Dorsolateral prefrontal cortex (tissue), 122 donors: ENCODE measurements at places on chromosomes 3 and 15.

GRCh38 chr3:71685686-71686085 lies 39.5 kb downstream of the EIF4E3 start:
- no peak for DNase-seq

GRCh38 chr3:10816863-10817253 lies 830 bp downstream of the SLC6A11 start:
- DNase-seq: no peak

- DNase-seq: no peak
These were observed 44.0 kb downstream of the FMN1 start for GRCh38 chr15:33150431-33150941.

DNA sequence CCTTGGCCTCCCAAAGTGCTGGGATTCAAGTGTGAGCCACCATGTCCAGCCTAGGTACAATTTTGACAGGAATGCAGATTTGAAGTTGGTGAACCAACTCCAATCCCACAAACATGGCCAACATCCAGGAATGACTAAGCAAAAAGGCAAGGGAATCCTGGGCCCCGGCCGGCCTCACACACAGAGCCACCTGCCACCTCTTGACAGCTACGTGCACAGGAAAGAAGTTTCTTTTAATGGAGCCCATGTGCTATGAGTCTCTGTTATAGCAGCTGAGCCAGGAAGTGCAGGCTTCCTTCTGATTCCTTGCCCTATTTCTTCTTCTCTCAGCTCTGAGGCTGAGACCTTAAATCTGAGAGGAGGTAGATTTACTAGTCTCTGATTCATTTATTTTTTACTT lies 8.8 kb downstream of the TMEM40 start:
- DNase-seq: no peak

DNA sequence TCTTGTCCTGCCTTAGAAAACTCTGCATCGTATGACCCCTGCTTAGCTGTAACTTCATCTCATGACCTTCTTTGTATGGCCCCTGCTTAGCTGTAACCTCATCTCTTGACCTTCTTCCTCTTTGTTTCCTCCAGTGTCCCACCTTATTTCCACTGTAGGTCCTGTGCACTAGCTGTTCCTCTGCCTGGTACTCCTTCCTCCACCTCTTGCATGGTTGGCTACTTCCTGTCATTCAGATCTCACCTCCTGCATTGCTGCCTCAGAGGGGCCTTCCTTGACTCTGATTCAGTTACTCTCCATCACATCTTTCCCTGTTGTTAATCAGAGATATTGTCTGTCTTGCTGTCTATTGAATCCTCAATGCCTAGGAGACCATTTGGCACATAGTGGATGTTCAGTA lies 63.2 kb downstream of the PDE8A start:
- DNase-seq: no peak

DNA sequence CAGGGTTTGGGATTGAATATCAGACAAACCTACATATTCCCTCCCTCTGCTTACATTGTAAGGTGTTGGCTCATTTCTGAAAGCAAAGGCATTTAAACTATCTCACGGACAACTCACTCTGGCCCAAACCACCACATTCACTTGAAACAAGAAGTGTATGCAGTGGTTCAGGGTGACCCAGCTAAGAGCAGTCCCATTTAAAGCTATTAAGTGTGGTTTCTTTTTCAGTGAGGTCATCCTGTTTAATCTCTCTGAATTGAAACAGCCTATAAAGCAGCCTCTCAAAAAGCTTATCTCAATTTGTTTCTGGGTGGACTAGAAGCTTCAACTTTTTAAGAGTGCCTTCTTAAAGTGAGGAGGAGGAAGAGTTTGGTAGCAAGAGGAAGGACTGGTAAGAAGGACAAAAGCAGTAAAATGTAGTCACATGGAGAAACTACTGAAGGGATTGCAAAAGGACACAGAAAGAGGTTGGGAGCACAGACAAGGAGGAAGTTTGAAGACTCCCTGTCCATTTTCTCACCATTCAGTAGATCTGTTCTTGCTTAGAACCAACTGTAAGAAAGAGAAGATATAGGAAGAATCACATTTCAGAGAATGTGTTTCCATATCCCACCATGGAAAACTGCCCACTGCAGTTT lies 151.6 kb downstream of the TMCO5A start:
- no peak for DNase-seq

DNA sequence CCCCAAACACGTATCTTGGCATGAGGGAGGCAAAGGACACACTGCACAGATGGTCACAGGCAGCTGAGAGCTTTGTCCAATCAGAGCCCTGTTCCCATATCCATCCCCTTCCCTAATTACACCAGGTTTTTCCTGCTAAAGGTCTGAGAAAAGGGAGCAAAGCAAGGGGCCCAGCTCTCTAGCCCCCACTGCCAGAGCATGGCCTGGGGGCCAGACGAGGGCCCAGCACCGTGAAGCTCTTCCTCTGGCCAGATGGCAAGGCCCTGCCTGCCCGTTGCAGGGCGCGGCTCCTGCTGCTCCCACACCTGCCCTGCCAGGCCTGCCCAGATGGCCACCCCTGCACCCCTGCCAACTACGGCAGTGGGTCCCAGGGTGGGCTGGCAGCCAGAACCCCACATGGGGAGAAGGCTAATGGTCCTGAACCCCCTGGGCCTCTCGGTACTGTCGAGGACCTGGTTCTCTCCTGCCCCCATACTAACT lies 3.2 kb downstream of the SHF start:
- DNase-seq: no peak

- DNase-seq: no peak
These were observed 60.1 kb downstream of the ADAMTS9 start for GRCh38 chr3:64627471-64628321.

- DNase-seq: no peak
These were observed 67.6 kb upstream of the GCNT3 start for GRCh38 chr15:59543721-59544547.

DNA sequence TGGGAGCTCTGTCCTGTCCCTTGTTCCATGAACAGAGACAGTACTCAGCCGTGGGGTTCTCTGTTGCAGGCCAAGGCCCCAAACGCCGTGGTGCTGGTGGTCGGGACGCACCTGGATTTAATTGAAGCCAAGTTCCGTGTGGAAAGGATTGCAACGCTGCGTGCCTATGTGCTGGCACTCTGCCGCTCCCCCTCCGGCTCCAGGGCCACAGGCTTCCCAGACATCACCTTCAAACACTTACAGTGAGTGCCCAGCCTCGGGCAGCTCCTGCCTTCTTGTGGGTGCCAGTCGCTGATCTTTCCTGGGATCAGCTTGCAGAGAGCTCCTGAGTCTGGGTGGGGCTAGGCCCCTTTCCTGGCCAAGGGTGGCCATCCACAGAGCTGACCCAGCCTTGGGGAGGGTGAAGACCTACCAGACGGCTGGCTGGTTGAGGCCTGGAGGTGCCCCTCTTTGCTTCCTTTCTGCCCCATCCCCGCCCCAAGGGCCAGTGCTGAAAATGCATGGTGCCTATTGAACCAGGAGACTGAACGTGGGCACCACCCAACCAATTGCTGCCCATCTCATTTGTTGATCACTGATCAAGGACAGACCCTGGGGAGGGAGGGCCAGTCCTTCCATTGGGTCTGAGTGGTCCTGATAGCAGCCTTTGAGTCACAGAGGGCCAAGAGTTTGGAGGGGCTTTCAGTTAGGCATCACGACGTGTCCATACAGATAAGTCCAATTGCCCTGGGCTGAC lies 106.9 kb downstream of the LRRK1 start:
- peak; percentile 6 for DNase-seq

GRCh38 chr15:96076350-96076749 lies 254.2 kb upstream of the NR2F2 start:
- no peak for DNase-seq

DNA sequence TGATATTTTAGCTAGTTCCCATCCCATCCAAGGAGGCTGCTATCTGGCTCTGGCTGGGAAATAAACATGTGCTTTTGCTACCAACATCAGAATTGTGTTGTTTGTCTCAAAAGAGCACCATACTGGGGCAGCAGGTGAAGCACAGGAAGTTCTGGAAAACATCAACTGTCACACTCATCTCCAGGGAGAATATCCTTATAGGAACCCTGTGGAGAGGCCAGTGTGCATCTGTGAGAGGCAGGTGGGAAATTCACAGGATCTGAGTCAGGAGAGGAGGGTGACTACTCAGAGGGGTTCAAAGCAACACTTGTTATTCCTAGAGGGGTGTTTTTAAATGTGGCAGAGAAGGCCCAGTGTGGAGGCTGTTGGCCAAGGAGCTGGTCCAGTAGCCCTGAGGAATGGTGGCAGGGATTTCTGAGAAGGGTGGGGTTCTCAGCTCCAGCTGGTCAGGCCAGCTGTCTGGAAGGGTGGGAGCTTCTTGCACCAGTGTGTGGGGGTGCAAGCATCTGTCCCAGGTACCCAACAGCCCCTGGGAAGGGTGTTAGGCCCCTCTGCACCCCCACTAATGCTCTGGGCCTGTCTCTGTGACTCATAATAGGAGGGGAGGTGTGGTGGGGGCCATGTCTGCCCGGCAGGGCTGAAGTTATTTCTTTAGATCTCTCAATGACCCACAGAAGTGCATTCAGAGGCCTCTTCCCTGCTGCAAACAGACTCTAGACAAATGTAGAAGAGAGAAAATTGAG lies 28.7 kb downstream of the RPSA start:
- DNase-seq: no peak
